Cerebellar nuclear complex (tissue), 1 donor: ENCODE measurements at places on chromosomes 11 and 22.

GRCh38 chr11:66720899-66721470 lies 8.0 kb downstream of the SPTBN2 start:
- no peak for DNase-seq

- no peak for DNase-seq
Measured at GRCh38 chr11:72294616-72295395, 50.8 kb upstream of the PHOX2A start.

GRCh38 chr11:35662649-35663407 lies at the start of gene TRIM44:
Gene TRIM44 (plus strand): TSS chr11:35662775. CDS start chr11:35663112, 337 bp downstream.
- no peak for DNase-seq

GRCh38 chr11:25612806-25613205 lies 719.1 kb upstream of the ANO3 start:
- no peak for DNase-seq

DNA sequence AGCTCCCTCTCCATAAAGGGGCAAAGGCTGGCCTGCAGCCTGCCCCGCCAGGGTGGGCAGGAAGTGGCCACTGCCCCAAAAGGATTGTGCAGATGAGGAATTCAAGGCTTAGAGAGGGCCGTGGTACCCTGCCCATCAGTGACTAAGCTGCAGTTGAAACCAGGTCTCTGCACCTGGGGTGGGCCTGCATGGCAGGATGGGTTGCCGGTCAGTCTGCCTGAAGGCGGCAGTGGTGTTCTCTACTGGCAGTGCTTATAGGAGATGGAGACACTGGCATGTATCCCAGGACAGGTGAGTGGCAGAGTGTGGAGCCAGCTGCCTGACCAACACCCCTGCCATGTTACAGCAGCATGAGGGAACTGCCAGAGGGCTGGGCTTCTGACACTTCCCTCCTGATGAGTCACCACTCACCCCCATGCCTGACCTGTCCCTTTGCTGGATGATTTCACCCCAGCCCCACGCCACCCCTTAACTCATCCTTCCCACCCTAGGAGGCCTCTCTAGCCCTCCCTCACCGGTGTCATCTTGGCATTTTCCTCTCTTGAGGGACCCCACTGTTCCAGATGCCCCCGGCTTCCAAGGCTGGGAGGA lies 70.2 kb upstream of the LMO1 start:
- DNase-seq = no peak

- DNase-seq = no peak
Measured at GRCh38 chr22:37953062-37953436, 352 bp downstream of the C22orf23 start.

- no peak for DNase-seq
Measured at GRCh38 chr11:73622926-73623593, 23.3 kb upstream of the PLEKHB1 start.
